Fibroblast of the aortic adventitia (primary cell): ENCODE measurements at places on chromosomes 7 and 10.

- DNase-seq = no peak
These were observed 70.7 kb downstream of the RELN start for GRCh38 chr7:103918631-103919271.

DNA sequence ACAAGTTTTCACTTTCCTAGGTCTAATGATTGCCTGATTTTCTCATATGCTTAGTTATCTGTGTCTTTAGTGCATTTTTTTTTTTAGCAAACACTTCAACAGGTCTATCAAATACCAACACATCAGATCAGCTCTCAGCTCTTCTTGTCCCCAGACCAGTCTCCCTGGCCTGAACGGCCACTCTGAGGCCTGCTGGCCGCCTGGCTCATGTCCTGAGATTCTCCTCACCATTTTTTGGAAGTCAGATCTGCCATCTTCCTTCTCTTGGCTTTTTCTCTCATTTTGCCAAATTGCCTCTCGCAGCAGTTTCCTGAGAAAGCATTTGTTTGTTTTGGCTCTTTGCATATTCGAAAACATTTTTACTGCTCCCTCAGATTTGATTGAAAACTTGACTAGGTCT lies 29.3 kb downstream of the PPP2R2D start:
- no peak for DNase-seq

DNA sequence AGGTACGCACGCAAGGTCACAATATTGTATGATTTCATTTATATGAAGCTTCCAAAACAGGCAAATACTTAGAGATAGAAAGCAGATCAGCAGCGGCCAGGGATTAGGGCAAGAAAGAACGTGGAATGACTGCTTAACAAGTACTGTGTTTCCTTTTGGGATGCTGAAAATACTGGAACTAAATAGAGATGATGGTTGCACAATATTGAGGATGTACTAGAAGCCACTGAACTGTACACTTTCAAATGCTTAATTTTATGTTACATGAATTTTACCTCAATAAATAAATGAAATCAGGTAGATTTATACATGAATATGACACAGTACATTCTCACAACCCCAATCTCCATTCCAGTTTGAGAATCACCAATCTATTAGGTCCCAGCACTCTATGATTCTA lies 15.6 kb downstream of the SEM1 start:
- no peak for DNase-seq

- no peak for DNase-seq
These were observed 37.2 kb downstream of the SEMA3E start for GRCh38 chr7:83611776-83612175.

GRCh38 chr10:98513704-98514103 lies 67.0 kb upstream of the HPS1 start:
- DNase-seq = no peak

DNA sequence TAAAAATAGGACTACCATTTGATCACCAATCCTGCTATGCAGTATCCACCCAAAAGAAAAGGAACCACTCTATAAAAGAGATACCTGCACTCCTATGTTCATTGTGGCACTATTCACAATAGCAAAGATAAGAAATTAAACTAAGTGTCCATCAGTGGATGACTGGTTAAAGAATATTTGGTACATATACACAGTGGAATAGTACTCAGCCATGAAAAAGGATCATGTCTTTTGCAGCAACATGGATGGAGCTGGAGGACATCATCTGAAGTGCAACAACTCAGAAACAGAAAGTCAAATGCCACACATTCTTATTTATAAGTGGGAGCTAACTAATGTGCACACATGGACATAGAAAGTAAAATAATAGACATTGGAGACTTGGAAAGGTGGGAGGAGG lies 116.4 kb downstream of the PFKFB3 start:
- no peak for DNase-seq

GRCh38 chr7:46725136-46725535 lies 804.1 kb upstream of the IGFBP3 start:
- no peak for DNase-seq

DNA sequence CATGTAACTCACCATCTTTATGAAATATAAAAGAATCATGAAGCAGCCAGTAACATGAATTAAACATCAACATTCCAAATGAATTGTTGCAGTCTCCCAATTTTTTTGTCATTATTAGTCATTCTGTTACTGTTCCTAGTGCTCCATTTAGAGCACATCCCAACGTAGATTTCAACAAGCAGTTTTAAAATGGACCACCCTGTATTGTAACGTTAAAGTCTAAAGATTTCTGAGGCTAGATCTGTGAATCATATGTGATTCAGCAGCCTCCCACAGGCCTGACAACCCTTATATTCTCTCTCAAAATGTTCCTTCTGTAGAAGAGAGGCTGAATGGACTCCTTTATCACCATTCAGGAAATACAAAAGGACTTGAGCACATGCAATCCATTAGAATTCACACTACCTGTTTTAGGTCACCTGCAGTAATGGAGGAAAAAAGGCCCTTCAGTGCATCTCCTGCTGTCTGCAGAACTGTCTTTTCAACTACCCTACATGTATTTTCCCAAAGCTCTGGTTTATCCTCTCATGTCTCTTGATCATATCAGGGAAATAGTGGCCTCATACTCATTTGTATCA lies 81.4 kb downstream of the CACNA2D1 start:
- peak; percentile 77 for DNase-seq

DNA sequence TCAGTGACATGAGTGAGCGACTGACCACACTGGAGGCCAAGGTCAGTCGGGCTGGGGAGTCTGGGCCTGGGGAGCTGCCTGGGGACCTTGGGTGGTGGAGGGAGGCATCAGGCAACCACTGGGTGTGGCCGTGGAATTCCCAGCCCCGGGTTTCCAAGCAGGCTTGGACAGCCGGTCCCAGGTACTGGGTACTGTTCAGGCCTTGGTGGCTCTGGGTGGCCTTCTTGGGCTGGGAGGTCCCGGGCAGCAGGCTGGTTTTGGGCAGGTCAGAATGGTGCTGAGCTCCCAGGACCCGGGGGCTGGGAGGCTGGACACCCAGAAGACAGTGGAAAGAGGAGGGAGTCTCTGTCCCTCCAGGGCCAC lies 96.0 kb downstream of the MYL10 start:
- DNase-seq = no peak

DNA sequence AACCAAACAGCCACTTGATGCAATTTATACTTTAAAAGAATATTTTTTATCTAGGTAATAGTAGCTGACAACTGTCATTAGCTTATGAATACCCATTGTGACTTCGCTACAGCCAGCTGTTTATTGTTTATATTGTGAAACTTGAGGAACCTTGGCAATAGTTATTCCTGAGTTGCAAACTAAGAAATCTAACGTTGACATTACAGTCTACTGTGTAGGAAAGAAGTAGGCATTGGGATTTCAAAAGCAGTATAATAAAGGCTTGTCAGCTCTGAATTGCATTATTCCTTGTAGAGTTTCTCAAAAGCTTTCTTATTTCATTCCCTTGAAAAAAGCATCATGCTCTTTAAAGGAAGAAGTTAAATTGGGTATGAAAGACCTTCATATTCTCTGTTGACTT lies 42.7 kb upstream of the OIT3 start:
- DNase-seq = no peak

DNA sequence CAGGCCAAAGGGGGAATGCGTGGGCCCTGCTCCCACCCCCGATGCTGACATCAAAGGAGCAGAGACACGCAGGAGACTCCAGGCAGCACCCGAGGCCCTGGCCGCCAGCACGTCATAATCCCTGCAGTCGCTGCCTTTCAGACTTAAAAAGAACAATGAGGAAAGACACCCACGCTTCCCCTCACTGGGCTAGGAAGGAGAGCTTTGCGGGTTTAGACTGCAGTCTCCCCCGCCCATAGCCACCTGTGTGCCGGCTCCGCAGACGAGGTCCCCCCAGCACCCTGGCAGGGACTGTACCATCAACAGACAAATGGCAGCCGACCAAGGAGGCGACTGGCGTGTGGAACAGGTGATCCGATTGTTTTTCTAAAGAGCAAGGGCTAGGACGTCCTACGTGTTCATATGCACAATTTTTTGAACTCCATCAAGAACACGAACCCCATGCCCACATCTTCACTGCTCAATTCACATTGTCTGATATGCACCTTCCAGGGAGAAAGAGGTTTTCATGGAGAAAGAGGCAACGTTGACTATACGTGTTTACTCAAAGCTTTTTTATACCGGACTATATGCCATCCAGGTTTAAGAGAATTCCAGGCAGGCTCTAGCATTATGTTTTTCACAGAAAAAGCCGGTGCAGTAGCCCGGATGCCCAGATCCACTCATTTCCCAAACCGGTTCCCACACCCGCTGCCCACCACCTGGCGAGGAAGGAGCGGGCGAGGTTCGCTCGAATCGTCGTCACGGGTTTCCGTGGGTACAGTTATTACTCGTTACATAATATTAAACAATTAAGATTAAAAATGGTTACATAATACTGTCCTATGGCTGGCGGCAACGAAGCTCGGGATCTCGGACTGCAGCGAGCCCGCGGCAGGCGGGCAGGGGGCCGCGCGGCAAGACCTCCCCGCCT lies 1.1 kb downstream of the GRB10 start:
- DNase-seq = no peak

- no peak for DNase-seq
These were observed 169.3 kb downstream of the ADAM12 start for GRCh38 chr10:126218778-126219649.
